Dermis blood vessel endothelial cell (primary cell): ENCODE measurements at places on chromosomes 12 and 14. TPM values are rescaled to one million over a fixed set of nuclear protein-coding genes. Genes with fewer than 3 reads are reported as not detected.

The ACAD10 gene
- total RNA-seq = 8.0 and 8.7 TPM in 2 replicates

The RPS26 gene
- 199 and 372 TPM in 2 replicates for total RNA-seq

The PIWIL1 gene
- not detected in 2 replicates for total RNA-seq

The SYCP3 gene
- total RNA-seq = 0.05 TPM in 1 of 2 replicates, not detected in the other

The TMEM132D gene
- not detected in 2 replicates for total RNA-seq

The TSPAN11 gene
- 7.7 and 11.4 TPM in 2 replicates for total RNA-seq

The DEPDC4 gene
- 0.17 and 0.33 TPM in 2 replicates for total RNA-seq

The PPP1R1A gene
- 0.17 TPM in 1 of 2 replicates, not detected in the other for total RNA-seq

The INHBC gene
- total RNA-seq = not detected in 2 replicates

The C3AR1 gene
- total RNA-seq = 0.09 TPM in 1 of 2 replicates, not detected in the other

The GPR84 gene
- total RNA-seq = under 0.01 and 0.05 TPM in 2 replicates

The DICER1 gene
- total RNA-seq = 34.3 and 38.3 TPM in 2 replicates

The TMEM63C gene
- total RNA-seq = under 0.01 TPM in 1 of 2 replicates, not detected in the other

The MSI1 gene
- total RNA-seq = not detected in 2 replicates

The GALNT8 gene
- under 0.01 and 0.14 TPM in 2 replicates for total RNA-seq

The GPR162 gene
- total RNA-seq = 0.93 and 1.9 TPM in 2 replicates

The SLC10A1 gene
- not detected in 2 replicates for total RNA-seq

The ANO2 gene
- 41.2 and 82.9 TPM in 2 replicates for total RNA-seq

The HOXC11 gene
- not detected in 2 replicates for total RNA-seq

The SLC17A8 gene
- total RNA-seq = not detected in 2 replicates

The CFAP251 gene
- 0.56 and 2.9 TPM in 2 replicates for total RNA-seq

The ABHD12B gene
- not detected in 2 replicates for total RNA-seq

The CCDC38 gene
- not detected in 2 replicates for total RNA-seq

The GNB3 gene
- 0.28 and 1.0 TPM in 2 replicates for total RNA-seq

The TMEM132C gene
- not detected in 2 replicates for total RNA-seq

The ATF1 gene
- total RNA-seq = 14.6 and 21.3 TPM in 2 replicates

The CMKLR1 gene
- total RNA-seq = 0.19 and 1.0 TPM in 2 replicates

The E2F7 gene
- 7.3 and 13.4 TPM in 2 replicates for total RNA-seq

The TTC6 gene
- not detected in 2 replicates for total RNA-seq

The ITPR2 gene
- 43.2 and 64.6 TPM in 2 replicates for total RNA-seq

The KLHDC1 gene
- total RNA-seq = 1.6 and 6.6 TPM in 2 replicates

The RDH16 gene
- total RNA-seq = 0.17 TPM in 1 of 2 replicates, not detected in the other

The C12orf50 gene
- not detected in 2 replicates for total RNA-seq

The CLEC4E gene
- not detected in 2 replicates for total RNA-seq

The PTGDR gene
- total RNA-seq = not detected in 2 replicates

The EXOC5 gene
- 78.6 and 120 TPM in 2 replicates for total RNA-seq

The TBX3 gene
- 2.4 and 2.5 TPM in 2 replicates for total RNA-seq

The ABCC9 gene
- total RNA-seq = 0.05 and 0.17 TPM in 2 replicates

The LYZ gene
- not detected in 2 replicates for total RNA-seq

The SIX6 gene
- total RNA-seq = not detected in 2 replicates

The PRR13 gene
- 12.6 and 18.0 TPM in 2 replicates for total RNA-seq

The LRFN5 gene
- not detected in 2 replicates for total RNA-seq

The TMPRSS12 gene
- not detected in 2 replicates for total RNA-seq

The PPFIBP1 gene
- 354 and 576 TPM in 2 replicates for total RNA-seq

The RFX4 gene
- not detected in 2 replicates for total RNA-seq

The DPF3 gene
- 1.4 and 2.9 TPM in 2 replicates for total RNA-seq

The MED6 gene
- 32.8 and 35.8 TPM in 2 replicates for total RNA-seq

The LRRC43 gene
- 0.85 and 1.2 TPM in 2 replicates for total RNA-seq

The PPHLN1 gene
- 99.5 and 101 TPM in 2 replicates for total RNA-seq

The TULP3 gene
- total RNA-seq = 18.4 and 24.0 TPM in 2 replicates

The CLEC4A gene
- 0.19 TPM in 1 of 2 replicates, not detected in the other for total RNA-seq

The NRL gene
- 0.88 and 2.6 TPM in 2 replicates for total RNA-seq

The PTPN6 gene
- total RNA-seq = 2.4 and 3.4 TPM in 2 replicates

The FKBP4 gene
- total RNA-seq = 47.5 and 72.3 TPM in 2 replicates

The NFATC4 gene
- 8.8 and 11.1 TPM in 2 replicates for total RNA-seq

The COL2A1 gene
- not detected in 2 replicates for total RNA-seq

The PROX2 gene
- not detected in 2 replicates for total RNA-seq
